ENCODE measurements at places on chromosomes 3 and 15. TPM values are rescaled to one million over a fixed set of nuclear protein-coding genes. Genes with fewer than 3 reads are reported as not detected.

GRCh38 chr3:5929027-5929426 lies 741.5 kb downstream of the EDEM1 start:
- DNase-seq = no peak

- no peak for DNase-seq
Measured at GRCh38 chr15:45572617-45573016, 14.6 kb upstream of the BLOC1S6 start.

DNA sequence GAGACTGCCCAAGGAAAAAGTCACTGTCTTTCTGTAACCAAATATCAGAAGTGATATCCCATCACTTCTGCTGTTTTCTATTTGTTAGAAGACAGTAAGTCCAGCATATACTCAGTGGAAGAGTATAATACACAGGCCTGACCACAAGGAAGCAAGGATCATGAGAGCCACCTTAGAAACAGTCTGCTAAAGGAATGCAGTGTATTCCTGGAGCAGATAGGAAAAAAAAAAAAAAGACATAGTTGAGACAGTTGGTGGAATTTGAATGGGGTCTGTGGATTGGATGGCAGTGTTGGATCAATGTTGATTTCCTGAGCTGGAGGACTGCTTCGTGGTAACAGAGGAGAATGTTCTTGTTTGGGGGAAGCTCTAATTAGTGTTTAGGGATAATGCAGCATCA lies 26.5 kb upstream of the FBXL2 start:
- DNase-seq = no peak

ASB14 gene
- not detected for total RNA-seq

C3orf33 gene
- total RNA-seq = 2.1 TPM

DNA sequence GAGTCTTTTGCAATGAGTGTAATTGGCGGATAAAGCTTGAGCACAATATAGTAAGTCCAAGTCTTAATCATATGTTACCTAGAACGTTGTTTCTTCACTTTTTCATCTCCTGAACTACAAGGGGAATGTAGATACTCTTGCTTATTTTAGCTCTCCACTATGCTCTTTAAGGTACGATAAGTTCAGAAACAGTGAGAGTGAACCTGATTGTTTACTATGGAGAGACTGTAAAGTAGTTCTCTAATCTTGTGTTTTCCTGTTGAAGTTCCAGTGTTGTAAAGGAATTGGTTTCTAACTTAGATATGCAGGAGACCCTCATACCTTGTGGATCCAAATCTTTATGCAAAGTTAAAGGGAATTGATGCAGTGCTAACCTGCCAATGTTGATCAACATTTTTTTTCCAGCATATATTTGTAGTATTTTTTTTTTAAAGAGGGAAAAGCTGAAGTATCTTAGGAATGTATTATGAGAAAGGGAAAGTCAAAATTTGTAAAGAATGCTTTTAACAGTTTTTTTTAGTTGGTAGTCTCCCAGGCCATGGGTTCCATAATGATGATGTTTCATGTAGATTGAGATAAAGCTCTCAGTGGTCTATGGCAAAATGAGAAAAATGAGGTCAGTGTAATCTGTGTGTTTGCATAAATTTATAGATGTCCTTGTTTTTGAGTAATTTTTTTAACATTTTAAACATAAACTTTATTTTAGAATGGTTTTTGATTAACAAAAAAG lies 14.9 kb downstream of the ATP11B start:
- DNase-seq = no peak

AMT gene
- total RNA-seq = 2.6 TPM

GRCh38 chr15:85667491-85668424 lies 127.0 kb downstream of the KLHL25 start:
- peak; percentile 89 for DNase-seq

DNA sequence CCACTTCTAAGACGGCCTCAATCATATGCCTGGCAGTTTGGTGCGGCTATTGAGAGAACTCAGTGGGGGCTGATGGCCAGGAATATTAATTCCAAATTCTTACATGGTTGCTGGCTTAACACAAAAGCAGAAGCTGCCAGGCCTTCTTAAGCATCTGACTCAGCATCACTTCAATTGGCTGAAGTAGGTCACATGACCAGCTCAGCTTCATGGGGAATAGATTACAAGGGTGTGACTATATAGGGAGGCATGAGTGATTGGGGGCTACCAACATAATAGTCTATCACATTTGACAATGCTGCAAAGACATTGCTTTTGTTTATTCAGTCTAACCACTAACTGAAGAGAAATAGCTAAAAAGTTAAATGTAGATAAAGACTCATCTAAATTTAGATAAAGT lies 101.6 kb upstream of the ANKRD28 start:
- no peak for DNase-seq

GRCh38 chr3:27526614-27527315 lies 42.6 kb upstream of the SLC4A7 start:
- DNase-seq = no peak

PLA2G4D gene
- total RNA-seq = not detected

DNA sequence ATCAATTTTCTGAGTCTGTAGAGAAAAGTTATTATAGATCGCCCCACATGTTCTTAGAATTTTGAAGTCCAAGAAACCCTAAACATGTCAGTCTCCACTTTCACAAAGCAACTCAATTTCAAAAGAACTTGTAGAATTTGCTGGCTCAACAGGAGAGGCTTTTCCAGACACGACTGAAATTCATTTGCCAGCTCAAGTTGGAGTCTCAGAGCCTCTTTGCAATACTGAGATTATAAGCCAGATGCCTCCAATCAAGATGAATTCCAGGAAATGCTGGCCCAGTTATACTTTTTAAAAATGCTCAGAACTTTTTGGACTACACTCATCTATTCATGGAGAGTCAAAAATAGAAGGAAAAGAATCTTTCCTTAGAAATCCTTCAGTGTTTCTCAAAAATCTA lies 56.9 kb upstream of the NLGN1 start:
- no peak for DNase-seq

- DNase-seq = no peak
Measured at GRCh38 chr15:89958107-89958805, 42.9 kb upstream of the ZNF710 start.

- DNase-seq = peak; percentile 96
Measured at GRCh38 chr3:48661501-48662144, 1.1 kb downstream of the CELSR3 start.

GRCh38 chr3:46482632-46483350 lies 15.0 kb upstream of the RTP3 start:
- no peak for DNase-seq

PLA1A gene
- total RNA-seq = 0.31 TPM

GRCh38 chr15:35062738-35063099 lies 22.4 kb downstream of the NANOGP8 start:
- DNase-seq = no peak

DNA sequence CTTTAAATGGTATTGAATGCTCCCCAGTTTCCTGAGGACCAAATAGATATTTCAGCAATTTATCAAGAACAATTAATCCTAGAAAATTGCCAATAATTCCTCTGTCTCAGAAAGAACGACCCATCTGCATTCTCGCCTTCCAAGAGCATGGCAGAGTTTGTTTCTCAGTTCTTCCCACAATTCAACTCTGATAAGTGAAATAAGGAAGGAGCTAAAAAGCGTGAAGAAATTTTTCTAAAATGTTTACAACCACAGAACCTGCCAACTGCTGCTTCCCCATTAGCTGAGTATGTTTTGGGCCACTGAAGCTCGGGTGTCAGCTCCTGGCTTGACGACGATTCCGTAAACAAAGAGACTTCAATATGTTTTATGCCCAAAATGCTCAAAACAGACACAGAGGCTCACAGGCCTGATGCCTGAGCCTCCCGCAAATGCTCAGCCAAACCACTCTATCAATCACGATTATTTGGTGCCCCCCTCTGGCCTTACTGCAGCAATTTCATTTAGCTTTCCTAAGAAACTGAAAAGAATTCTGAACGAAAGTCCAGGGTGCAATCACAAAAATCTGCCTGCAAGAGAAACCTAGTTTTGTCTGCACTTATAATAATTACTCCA lies 259.2 kb upstream of the CCDC54 start:
- no peak for DNase-seq

DNA sequence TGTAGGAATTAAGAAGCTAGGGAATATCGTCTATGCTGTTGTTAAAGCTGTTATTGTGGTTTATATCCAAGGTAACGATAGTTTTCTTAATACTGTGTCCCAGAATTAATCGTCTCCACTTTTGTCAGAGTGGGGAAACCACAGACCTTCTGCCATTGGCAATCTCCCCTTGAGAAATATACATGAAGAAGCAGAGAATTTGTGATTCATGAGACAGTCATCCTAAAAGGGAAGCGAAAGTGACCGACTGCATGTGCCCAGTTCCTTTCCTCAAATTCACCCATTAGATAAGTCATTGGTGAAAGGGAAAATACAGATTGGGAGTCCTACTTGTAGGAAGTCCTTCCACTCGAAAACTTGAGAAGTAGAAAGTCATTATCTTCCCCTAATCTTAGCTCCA lies 26.6 kb downstream of the DIPK2A start:
- no peak for DNase-seq
